ENCODE measurements at places on chromosomes 2 and 18. TPM values are rescaled to one million over a fixed set of nuclear protein-coding genes. Genes with fewer than 3 reads are reported as not detected.
A peak's percentile ranks its signal among the peaks of the same experiment; 100 is the strongest.

The ATP8B1 gene
- 0.04 TPM for polyA plus RNA-seq

The RUFY4 gene
- polyA plus RNA-seq, result not detected

The SGPP2 gene
- not detected for polyA plus RNA-seq

The IL36G gene
- not detected for polyA plus RNA-seq

The CDH7 gene
- not detected for polyA plus RNA-seq

The DAPL1 gene
- polyA plus RNA-seq, result not detected

The MRO gene
- not detected for polyA plus RNA-seq

The MAP2 gene
- polyA plus RNA-seq, result 5.6 TPM

- no peaks in the 10 kb centered on the region for H3K36me3 ChIP-seq
- no peak for DNase-seq
- peaks cover 51% of the 10 kb centered on the region for H3K4me1 ChIP-seq
- no peak overlapping the region for H3K27ac ChIP-seq
- peaks cover 8% of the 10 kb centered on the region for H3K27me3 ChIP-seq
Observed at GRCh38 chr2:98709535-98709934, 21.4 kb downstream of the MGAT4A start.

- H3K36me3 ChIP-seq, result peaks cover 12% of the 10 kb centered on the region
- no peak overlapping the region for H3K27ac ChIP-seq
- H3K27me3 ChIP-seq, result no peaks in the 10 kb centered on the region
- no peaks in the 10 kb centered on the region for H3K4me1 ChIP-seq
Observed at GRCh38 chr2:147937744-147938349, 82.7 kb downstream of the ORC4 start.

DNA sequence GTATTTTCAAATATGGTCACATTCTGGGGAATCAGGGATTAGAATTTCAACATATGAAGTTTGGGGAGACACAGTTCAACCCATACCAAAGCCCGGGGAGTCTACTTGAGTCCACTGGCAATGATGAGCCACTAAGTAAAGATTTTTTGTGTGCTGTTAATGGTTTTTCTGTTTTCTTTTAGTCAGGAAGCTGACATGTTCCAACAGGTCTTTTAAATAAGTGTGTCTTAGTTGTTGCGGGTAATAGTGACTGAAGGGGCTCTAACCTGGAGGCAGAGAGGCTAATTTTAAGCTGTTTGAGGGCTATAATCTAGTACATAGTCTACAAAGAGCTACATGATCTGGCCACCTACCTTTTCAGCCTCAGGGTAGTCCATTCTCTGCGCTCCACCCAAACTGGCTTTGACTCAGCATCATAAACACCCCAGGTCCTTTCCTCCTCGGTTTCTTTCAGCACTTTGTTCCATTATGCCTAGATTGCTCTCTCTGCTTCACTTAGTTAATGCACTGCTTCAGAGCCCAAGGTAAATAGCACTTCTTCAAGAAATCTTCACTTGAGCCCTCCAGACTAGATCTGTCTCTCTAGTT lies 17.6 kb upstream of the UBE2E3 start:
- H3K4me1 ChIP-seq, result no peaks in the 10 kb centered on the region
- no peak overlapping the region for H3K4me3 ChIP-seq
- no peak overlapping the region for H3K27ac ChIP-seq
- no peaks in the 10 kb centered on the region for H3K36me3 ChIP-seq

DNA sequence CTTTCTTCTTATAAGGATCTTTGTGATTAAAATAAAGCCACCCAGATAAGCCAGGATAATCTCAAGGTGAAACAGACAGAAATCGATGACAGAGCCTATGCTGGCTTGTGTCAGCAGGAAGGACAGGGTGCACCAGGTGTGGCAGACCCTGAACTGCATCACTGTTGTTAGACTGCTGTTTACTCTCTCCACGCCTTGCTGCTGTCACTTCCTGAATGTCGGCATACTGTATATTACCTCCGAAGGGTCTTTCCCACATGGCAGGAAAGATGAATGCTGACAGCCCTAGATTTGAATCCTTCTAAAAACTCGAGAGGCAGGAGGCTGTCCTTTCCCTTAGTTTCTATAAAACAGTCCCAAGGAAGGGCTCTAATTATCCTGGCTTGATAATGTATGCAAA lies 18.9 kb upstream of the TMEM163 start:
- peak; percentile 54 for DNase-seq
- peak overlapping the region; percentile 74 for H3K27ac ChIP-seq
- no peaks in the 10 kb centered on the region for H3K27me3 ChIP-seq
- peak overlapping the region; percentile 71 for H3K4me3 ChIP-seq

GRCh38 chr2:184004948-184005672 lies 593.2 kb upstream of the ZNF804A start:
- H3K27me3 ChIP-seq, result no peaks in the 10 kb centered on the region
- H3K36me3 ChIP-seq, result no peaks in the 10 kb centered on the region
- H3K27ac ChIP-seq, result no peak overlapping the region
- no peak overlapping the region for H3K4me3 ChIP-seq
- DNase-seq, result no peak
- H3K4me1 ChIP-seq, result no peaks in the 10 kb centered on the region

GRCh38 chr2:109350526-109350925 lies 221.5 kb downstream of the SH3RF3 start:
- H3K4me1 ChIP-seq, result peaks cover 17% of the 10 kb centered on the region
- no peaks in the 10 kb centered on the region for H3K36me3 ChIP-seq
- no peak for DNase-seq
- H3K27ac ChIP-seq, result no peak overlapping the region
- peaks cover 4% of the 10 kb centered on the region for H3K27me3 ChIP-seq

- H3K4me1 ChIP-seq, result no peaks in the 10 kb centered on the region
- no peak for DNase-seq
- H3K27ac ChIP-seq, result no peak overlapping the region
- H3K36me3 ChIP-seq, result no peaks in the 10 kb centered on the region
Observed at GRCh38 chr2:75790814-75791467, 80.2 kb upstream of the GCFC2 start.

GRCh38 chr2:104790100-104790811 lies 63.7 kb upstream of the POU3F3 start:
- no peaks in the 10 kb centered on the region for H3K4me1 ChIP-seq
- no peak for DNase-seq
- H3K36me3 ChIP-seq, result no peaks in the 10 kb centered on the region
- no peak overlapping the region for H3K4me3 ChIP-seq

DNA sequence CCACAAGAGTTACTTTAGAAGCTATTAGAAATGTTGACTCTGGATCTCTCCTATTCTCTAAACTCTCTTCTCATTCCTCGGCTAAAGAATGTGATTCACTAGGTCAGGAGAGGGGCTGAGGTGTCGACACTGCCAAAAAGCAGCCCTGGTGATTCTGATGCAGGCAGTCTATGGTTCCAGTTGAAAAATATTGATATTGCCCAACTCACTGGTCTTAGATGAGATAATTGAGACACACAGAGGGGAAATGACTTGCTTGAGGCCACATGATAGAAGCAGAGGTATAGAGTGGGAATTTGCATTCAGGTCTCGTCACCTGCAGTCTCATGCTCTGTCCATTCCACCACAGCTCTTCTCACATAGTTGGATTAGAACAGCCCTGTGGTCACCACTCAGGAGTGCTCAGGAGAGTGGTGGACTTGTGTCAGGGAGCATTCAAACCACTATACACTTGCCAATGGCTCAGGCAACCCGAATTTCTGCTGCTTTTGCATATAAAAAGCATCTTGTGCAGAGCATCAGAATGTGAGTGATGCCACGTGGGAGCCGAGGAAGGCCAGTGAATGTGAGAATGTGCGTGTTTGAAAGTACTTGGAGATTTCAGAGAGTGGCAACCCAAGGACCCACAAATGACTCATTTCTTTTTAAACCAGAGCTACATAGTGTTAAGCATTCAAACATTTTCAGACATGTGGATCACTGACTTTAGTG lies 65.1 kb upstream of the CTLA4 start:
- H3K4me3 ChIP-seq, result no peak overlapping the region
- H3K27ac ChIP-seq, result no peak overlapping the region
- H3K27me3 ChIP-seq, result peaks cover 52% of the 10 kb centered on the region
- DNase-seq, result no peak

- no peak for DNase-seq
- peak overlapping the region; percentile 45 for H3K4me3 ChIP-seq
- no peaks in the 10 kb centered on the region for H3K36me3 ChIP-seq
- H3K27me3 ChIP-seq, result no peaks in the 10 kb centered on the region
Observed at GRCh38 chr2:43152741-43153647, 73.4 kb downstream of the ZFP36L2 start.

DNA sequence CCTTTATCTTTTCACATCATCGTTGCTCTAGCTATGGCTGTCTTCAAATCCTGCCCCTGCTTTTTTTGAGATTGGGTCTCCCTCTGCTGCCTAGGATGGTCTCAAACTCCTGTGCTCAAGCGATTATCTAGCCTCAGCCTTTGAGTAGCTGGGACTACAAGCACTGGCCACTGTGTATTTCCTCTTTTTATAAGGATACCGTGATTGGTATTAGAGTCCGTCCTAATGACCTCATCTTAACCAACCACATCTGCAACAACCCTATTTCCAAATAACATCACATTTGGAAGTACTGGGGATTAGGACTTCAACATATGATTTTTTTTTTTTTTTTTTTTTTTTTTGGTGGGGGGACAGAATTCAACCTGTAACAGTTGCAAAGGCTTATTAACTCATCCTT lies 9.1 kb downstream of the RESP18 start:
- H3K4me1 ChIP-seq, result no peaks in the 10 kb centered on the region
- H3K4me3 ChIP-seq, result no peak overlapping the region
- no peaks in the 10 kb centered on the region for H3K36me3 ChIP-seq
- DNase-seq, result no peak
- H3K27me3 ChIP-seq, result peaks cover 35% of the 10 kb centered on the region
- no peak overlapping the region for H3K27ac ChIP-seq

DNA sequence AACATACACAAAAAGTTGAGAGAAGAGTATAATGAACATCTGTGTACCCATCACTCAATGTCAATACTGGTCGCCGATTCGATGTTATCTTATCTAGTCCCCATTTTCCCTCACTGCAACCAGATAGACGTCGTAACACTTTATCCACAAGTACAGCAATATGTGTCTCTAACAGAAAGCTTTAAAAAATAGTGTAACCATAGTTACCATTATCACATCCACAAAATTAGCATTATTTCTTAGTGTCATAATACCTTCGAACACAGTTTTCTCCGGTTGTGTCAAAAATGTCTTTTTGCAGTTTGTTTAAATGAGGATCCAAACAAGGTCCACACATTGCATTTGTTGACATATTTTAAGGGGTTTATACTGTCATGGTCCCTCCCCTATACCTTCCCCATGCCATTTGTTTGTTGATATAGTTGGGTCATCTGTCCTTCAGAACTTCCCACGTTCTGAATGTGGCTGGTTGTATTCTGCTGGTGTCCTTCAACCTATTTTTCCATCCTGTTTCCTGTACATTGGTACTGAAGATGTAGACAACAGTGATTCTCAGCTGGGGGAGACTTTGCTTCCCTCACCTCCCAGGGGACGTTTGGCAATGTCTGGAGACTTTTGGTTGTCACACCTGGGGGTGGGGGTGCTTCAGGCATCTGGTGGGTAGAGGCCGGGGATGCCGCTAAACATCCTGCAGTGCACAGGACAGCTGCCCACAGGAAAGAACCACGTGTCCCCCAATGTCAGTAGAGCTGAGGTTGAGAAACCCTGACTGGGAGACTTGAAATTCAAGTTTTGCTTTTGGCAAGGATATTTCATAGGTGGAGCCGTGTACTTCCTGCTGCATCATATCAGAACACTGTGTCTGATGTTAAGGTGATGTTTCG lies 72.7 kb upstream of the SPRED2 start:
- H3K27me3 ChIP-seq, result no peaks in the 10 kb centered on the region
- no peaks in the 10 kb centered on the region for H3K4me1 ChIP-seq
- no peak for DNase-seq
- no peak overlapping the region for H3K4me3 ChIP-seq

- DNase-seq, result no peak
- H3K27me3 ChIP-seq, result peaks cover 19% of the 10 kb centered on the region
- H3K4me1 ChIP-seq, result no peaks in the 10 kb centered on the region
- no peak overlapping the region for H3K27ac ChIP-seq
- no peak overlapping the region for H3K4me3 ChIP-seq
Observed at GRCh38 chr2:150981826-150982225, 279.8 kb downstream of the RBM43 start.

- no peak for DNase-seq
- H3K36me3 ChIP-seq, result peaks cover 6% of the 10 kb centered on the region
- H3K27me3 ChIP-seq, result peaks cover 46% of the 10 kb centered on the region
- no peak overlapping the region for H3K4me3 ChIP-seq
- H3K27ac ChIP-seq, result no peak overlapping the region
Observed at GRCh38 chr2:169366066-169366465, 3.7 kb upstream of the LRP2 start.

- H3K27ac ChIP-seq, result peak overlapping the region; percentile 95
- DNase-seq, result peak; percentile 32
- H3K4me3 ChIP-seq, result peak overlapping the region; percentile 95
- H3K4me1 ChIP-seq, result peaks cover 55% of the 10 kb centered on the region
Observed at GRCh38 chr2:69830045-69830905, 815 bp downstream of the GMCL1 start.

GRCh38 chr2:207291625-207292252 lies 126.0 kb upstream of the KLF7 start:
- H3K27ac ChIP-seq, result no peak overlapping the region
- peaks cover 8% of the 10 kb centered on the region for H3K36me3 ChIP-seq
- peaks cover 12% of the 10 kb centered on the region for H3K4me1 ChIP-seq
- no peaks in the 10 kb centered on the region for H3K27me3 ChIP-seq
- DNase-seq, result no peak

- no peaks in the 10 kb centered on the region for H3K36me3 ChIP-seq
- no peak overlapping the region for H3K4me3 ChIP-seq
- no peaks in the 10 kb centered on the region for H3K27me3 ChIP-seq
- DNase-seq, result no peak
- no peak overlapping the region for H3K27ac ChIP-seq
Observed at GRCh38 chr18:32355896-32356295, 114.8 kb downstream of the GAREM1 start.

- H3K36me3 ChIP-seq, result no peaks in the 10 kb centered on the region
- no peak overlapping the region for H3K27ac ChIP-seq
- peaks cover 35% of the 10 kb centered on the region for H3K4me1 ChIP-seq
- peaks cover 6% of the 10 kb centered on the region for H3K27me3 ChIP-seq
Observed at GRCh38 chr2:133972786-133973185, 281.1 kb upstream of the MGAT5 start.

DNA sequence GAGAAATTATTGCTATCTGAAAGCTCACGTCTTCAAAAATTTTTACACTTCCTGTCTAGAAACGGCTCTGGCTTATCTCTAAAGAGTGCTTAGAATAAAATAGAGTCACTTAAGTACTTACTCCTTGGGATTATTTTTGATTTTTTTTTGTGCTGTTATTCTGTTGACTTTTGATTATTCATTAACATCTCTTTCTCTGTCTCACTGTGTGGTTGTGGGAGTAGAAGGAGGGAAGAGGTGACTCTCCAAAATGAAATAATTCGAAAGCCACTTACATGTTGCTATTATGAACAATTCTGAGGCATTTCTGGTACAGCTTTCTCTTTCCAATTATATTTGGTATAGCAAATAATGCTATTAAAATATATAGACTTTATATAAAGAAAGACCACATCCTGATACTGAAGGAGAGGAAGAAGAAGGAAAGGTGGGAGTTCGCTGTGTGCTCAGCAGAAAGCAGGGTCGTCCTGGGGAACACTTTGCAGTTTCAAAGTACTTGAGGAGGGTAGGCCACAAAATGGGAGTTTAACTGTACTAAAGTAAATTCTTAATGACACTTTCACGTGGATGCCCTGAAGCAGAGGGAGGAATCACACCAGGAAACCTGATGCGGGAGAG lies 9.6 kb upstream of the MMADHC start:
- H3K27ac ChIP-seq, result no peak overlapping the region
- no peak overlapping the region for H3K4me3 ChIP-seq
- H3K27me3 ChIP-seq, result peaks cover 36% of the 10 kb centered on the region
